ENCODE measurements at places on chromosomes 16 and 17.

- DNase-seq = no peak
These were observed 29.4 kb downstream of the CNTROB start for GRCh38 chr17:7961421-7961820.

- DNase-seq = no peak
These were observed 7.1 kb upstream of the BAHCC1 start for GRCh38 chr17:81388091-81388611.

- DNase-seq = no peak
These were observed 182.1 kb downstream of the HS3ST3A1 start for GRCh38 chr17:13419676-13420075.

GRCh38 chr16:57636184-57636583 lies 7.8 kb downstream of the ADGRG1 start:
- no peak for DNase-seq

DNA sequence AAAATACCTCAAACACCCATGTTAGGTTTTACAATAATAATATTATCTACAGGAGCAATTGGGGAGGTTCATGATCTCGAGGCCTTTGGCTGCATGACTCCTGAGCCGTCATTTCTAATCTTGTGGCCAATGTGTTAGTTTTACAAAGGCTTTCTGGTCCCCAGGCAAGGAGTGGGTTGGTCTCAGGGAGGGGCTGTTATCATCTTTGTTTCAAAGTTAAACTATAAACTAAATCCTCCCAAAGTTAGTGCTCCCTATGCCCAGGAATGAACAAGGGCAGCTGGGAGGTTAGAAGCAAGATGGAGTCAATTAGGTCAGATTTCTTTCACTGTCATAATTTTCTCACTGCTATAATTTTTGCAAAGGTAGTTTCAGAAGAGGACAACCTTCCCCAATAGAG lies 9.1 kb upstream of the CCL5 start:
- DNase-seq = no peak

GRCh38 chr17:57405491-57406072 lies 149.3 kb downstream of the MSI2 start:
- no peak for DNase-seq

DNA sequence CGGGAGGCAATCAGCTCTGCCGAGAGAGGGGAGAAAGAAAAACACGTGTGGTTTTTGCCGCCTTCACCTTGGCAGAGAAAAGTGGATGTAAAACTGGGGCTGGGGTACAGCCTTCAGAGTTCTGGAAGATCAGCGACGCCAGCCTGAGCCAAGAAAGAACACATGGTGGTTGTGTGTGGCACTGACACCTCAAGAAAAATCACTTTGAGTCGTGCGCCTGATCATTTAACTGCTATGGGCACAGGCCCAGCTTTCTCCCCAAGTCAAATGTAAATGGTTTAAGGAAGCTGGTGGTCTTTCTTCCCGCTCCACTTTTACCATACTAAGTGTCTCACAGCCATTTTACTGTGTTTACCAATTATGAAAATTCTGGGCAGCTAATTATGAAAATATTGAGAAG lies 461.8 kb upstream of the SOX9 start:
- no peak for DNase-seq

DNA sequence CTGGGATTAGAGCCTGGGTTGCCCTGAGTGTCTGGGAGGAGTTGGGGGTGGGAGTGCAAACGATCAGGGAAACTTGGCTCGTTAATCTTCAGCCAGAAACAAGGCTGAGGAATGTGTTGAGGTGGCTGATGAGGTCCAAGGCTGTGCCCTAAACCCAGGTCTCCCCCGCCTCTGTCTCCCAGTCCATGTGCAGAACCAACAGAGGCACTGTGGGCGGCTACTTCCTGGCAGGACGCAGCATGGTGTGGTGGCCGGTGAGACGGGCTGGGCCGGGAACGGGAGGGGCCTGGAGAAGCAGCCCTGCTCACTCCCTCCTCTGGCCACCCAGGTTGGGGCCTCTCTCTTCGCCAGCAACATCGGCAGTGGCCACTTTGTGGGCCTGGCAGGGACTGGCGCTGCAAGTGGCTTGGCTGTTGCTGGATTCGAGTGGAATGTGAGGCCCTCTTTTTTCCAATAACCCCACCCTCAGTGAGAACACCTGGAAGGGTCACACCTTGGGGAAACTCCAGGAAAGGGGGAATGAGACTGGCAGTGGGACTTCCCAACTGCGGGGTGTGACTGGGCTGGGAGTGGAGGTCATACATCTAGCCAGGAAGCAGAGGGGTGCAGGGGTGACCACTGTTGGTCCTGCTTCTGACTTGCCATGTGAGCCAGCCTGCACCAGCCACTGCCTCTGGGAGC lies 1.7 kb downstream of the SLC5A2 start:
- no peak for DNase-seq

- no peak for DNase-seq
These were observed 15.1 kb downstream of the AXIN1 start for GRCh38 chr16:337437-337836.

- DNase-seq = no peak
These were observed 9.5 kb upstream of the CBX8 start for GRCh38 chr17:79806446-79806760.

DNA sequence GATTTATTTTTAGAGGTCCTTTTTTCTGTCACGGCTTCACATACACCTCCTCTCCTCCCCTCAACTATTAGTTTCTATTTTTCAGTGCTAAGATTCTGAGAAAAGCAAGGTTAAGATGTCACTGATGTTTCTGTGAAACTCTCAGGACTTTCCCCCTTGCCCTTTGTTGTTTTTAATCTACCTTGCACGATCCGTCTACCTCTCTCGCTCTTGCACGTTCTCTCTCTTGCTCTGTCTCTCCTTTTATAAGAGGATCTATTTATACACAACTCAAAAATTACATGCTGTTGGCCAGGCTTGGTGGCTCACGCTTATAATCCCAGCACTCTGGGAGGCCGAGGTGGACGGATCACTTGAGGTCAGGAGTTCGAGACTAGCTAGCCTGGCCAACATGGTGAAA lies 43.6 kb downstream of the RPA1 start:
- DNase-seq = no peak

DNA sequence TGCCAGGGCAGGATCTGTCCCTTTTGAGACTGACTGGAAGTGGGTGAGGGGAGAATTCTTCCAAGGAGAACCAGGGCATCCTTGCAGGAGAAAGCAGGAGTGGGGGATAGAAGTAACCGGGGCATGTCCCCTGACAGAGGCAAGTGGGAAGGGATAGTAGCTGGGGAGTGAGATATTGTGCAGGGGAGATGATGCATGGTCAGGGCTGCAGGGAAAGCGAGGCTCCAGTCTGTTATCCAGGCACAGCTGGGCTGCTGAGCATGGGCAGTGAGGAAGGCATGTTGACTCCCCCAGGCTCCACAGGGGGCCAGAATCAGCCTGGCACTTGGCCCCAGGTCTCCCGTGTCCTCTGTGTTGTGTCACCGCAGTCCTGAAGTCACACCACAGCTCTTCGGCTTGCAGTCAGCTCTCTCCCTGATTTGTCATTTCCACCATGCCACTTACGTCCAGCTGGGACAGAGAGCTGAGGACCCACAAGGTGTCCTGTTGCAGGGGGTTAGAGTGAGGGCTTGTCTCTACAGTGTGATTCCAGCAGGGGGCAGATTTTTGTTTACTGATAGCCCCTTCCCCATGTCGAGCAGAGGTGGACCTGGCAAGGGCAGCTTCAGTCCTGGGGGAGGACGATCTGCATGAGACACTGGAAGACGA lies 40.9 kb downstream of the B9D1 start:
- DNase-seq = no peak

DNA sequence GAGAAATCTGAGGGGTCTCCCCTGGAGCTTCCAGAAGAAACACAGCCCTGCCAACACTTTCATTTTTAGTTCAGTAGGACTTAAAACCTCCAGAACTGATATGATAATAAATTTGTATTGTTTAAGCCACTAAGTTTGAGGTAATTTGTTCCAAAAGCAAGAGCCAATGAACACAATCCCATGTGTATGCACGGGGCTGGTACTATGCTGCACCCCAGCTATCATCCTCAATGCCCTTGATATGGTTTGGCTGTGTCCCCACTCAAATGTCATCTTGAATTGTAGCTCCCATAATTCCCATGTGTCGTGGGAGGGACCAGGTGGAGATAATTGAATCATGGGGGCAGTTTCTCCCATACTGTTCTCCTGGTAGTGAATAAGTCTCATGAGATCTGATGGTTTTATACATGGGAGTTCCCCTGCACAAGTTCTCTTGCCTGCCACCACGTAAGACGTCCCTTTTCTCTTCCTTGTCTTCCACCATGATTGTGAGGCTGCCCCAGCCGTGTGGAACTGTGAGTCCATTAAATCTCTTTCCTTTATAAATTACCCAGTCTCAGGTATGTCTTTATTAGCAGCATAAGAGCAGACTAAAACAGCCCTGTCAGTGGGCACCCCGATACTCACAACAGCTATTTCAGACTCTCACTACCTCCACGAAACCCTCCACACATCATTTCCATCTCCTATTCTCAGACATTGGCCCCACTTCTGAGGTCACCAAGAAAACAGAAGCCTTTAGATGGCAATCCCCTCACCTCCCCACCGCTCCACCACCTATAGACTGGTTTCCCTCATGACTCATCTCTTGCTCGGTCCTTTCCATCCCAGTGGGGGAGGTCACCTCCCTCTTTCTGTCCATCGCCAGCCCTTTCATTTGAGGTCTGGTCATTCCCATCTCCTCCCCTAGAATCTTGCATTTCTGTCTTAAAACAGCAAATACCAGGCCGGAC lies 8.9 kb upstream of the CACNG1 start:
- DNase-seq = no peak

- no peak for DNase-seq
These were observed 24.4 kb downstream of the CNTNAP1 start for GRCh38 chr17:42706732-42707131.

GRCh38 chr17:4535667-4536258 lies 19.4 kb downstream of the MYBBP1A start:
- no peak for DNase-seq

DNA sequence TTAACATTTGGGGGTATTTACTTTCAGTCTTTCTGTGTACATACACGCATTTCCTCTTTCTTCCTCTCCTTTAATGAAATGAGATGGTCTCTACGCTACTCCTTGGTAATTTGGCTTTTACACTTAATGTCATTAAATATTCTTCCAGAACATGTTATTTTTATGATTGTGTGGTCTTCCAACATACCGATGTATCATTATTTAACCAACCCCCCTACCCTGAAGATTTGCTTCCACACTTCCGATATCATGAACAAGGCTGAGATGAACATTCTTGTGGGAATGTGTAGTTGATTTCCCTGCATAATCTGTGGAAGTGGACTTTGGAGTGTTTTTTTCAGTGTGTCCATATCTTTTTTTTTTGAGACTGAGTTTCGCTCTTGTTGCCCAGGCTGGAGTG lies 2.3 kb upstream of the PGS1 start:
- DNase-seq = no peak

DNA sequence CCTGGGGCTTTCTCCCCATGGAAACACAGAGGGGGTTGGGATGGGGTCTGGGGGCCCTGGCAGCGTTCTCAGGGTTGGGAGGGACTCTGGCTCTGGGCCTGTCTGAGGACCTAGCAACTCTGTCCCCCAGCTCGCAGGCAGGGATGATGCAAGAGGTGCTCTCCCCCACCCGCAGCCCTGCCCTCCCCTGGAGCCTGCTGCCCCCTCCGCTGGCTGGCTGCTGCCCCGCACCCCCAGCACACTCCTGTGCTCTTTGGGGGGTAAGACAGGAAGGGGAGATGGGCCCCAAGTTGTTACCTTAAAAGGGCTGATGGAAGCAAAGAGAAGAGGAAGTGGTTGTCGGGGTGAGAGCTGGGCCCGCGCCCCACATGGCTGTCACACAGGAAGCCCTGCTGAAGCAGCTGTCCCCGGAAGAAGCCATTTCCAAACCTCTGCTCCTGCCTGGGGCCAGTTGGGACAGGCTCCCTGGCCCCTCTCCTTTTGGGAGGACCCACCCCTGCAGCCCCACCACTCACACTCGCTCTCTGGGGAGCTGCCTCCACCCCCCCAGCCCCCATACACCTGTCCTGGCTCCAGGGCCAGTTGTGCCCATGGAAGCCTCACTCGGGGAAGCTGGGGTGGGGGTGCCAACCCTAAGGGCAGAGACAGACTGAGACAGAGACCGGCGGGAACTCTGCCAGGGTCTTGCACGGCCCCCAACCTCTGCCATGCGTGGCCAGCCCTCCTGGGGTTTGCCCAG lies 2.5 kb downstream of the CORO1A start:
- DNase-seq = no peak

GRCh38 chr17:58153671-58154070 lies 5.5 kb downstream of the OR4D1 start:
- no peak for DNase-seq

DNA sequence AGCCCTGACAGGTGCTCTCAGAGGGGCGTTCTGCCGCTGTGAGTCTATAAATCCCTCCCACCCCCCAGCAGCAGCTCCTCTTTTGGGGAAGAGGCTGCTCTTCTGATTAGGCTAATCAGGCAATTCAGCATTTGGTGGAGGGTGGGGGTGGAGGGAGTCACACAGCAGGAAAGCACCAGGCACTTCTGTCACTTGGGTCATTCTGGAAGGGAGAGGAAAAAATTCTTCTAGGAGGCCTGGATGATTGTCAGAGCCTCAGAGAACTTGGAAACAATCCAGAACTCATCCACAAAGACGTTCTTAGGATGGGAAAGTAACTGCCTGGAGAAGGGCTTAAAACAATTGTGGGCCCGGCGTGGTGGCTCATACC lies 7.3 kb upstream of the SSTR2 start:
- no peak for DNase-seq

GRCh38 chr16:1642148-1642547 lies 30.0 kb downstream of the CRAMP1 start:
- DNase-seq = no peak

DNA sequence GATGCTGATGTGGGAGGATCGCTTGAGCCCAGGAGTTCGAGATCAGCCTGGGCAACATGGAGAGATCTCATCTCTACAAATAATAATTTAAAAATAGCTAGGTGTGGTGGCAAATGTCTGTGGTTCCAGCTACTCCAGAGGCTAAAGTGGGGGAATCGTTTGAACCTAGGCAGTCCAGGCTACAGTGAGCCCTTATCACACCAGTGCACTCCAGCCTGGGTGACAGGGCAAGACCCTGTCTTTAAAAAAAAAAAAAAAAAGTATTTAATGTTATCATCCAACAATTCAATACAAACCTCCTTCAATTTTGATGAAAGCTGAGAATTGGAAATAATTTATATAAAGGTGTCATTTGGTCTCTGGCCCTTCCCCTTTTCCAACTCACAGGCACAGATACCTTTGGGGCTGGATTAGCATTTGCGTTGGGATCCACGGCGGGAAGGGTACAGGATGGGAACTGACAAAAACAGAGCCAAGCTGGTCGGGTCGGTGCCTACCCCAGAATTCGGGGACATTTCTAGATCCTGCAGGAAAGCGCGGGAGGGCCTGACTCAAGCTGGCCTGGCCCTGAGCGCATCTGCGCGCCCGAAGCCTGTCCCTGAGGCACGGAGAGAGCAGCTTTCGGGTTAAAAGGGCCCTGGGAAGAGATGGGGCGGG lies 860 bp upstream of the DCAF7 start:
- DNase-seq = no peak

- DNase-seq = no peak
These were observed 490.5 kb upstream of the CDH5 start for GRCh38 chr16:65876056-65876408.

DNA sequence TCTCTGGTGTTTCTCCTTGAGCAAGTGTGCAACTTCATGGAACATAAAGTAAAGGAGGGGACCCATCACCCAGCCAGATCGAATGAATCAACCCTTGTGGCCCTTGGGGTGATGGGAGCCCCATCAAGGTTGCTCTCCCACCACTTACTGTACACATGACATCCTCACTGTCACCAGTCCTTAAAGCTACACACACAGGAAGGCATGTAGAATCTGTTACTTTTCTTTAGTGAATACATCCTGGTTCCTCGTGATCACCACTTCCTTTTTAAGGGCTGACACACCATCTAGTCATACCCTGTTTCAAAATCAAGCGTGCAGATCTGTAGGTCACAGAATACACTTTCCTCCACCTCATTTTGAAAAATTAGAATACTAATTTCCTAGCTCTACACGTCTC lies 22.6 kb upstream of the MPHOSPH6 start:
- peak; percentile 23 for DNase-seq
